Activated CD8-positive, alpha-beta memory T cell treated with anti-CD3 and anti-CD28 coated beads for 4 hours (primary cell): ENCODE measurements at places on chromosomes 1 and 21.

DNA sequence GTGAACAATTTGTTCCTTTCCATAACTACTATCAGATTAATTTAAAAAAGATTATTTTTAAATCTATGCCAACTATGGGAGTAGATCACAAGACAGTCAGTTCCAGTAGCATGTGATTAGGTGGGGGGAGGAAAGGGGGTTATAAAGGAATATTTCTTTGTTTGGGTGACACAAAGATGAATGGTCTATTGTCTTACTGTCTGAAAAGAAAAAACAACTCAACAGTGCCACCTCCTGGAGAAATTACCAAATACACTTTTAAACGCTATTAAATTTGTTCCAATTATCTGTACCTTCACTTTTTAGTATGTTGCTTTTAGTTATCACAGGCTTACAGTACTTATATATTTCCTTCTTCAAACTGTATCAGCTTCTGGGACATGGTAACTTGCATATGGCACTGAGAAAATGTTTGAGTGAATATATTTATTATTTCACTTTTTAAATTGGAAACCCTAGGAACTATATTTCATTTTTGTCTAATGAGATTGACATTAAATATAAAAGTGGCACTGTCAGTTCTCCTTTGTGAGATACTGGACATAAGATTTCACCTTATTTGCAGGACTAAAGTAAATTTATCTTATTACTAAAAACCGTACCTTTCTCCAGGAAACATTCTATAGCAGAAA is 1.7 kb upstream of the SORT1 start:
- DNase-seq, result no peak

- DNase-seq, result no peak
Observed at GRCh38 chr1:156498432-156499193, 2.0 kb downstream of the MEF2D start.

- DNase-seq, result no peak
Observed at GRCh38 chr21:44846485-44847260, 26.8 kb downstream of the PTTG1IP start.

- no peak for DNase-seq
Observed at GRCh38 chr1:81792184-81792583, 8.6 kb upstream of the ADGRL2 start.

DNA sequence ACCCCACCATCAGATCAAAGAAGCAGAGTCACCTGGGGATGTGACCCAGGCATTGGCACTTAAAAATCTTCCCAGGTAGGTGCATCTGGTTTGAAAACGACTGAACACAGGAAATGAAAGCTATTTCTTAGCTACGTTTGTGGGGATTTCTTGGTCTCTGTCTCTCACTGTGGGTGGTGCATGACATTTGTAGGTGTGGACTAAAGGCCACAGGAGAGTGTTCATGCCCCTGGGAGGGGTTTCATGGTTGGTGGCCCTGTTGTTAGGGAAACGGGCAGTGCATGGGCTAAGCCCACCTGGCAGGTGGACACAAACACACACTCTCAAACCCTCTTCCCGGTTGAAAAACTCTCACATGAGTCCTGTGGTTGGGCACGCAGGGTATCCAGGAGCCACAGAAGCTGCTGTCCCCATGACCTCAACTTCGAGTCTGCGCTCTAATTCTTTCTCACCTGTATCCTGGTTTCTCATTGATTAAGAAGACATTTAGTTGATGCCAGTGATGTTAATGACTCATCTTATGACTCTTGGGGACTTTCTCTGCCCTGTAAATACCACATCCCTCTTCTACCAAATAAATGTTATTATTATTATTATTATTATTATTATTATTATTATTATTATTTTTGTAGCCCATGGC is 119.4 kb downstream of the MRPS6 start:
- no peak for DNase-seq

DNA sequence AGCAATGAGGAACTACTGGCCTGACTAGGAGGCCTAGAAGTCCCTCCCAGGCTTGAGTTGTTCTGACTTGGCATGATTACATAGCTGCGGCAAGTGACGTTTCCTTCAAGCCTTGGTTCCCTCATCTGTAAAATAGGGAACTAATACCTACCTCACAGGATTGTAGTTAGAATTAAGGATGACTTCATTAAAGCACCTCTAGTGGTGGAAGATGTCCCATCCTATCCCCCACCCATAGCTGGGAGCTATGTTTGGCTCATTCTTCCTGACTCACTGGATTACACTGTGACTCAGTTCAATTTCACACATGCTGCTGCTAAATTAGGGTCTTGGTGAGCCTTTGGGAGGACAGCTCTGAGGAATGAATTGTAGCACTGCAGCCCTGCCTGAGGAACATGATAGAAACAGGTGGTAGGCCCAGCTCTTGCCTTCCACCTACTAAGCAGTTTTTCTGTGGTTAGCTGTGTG is 6.0 kb upstream of the SHISA4 start:
- no peak for DNase-seq

DNA sequence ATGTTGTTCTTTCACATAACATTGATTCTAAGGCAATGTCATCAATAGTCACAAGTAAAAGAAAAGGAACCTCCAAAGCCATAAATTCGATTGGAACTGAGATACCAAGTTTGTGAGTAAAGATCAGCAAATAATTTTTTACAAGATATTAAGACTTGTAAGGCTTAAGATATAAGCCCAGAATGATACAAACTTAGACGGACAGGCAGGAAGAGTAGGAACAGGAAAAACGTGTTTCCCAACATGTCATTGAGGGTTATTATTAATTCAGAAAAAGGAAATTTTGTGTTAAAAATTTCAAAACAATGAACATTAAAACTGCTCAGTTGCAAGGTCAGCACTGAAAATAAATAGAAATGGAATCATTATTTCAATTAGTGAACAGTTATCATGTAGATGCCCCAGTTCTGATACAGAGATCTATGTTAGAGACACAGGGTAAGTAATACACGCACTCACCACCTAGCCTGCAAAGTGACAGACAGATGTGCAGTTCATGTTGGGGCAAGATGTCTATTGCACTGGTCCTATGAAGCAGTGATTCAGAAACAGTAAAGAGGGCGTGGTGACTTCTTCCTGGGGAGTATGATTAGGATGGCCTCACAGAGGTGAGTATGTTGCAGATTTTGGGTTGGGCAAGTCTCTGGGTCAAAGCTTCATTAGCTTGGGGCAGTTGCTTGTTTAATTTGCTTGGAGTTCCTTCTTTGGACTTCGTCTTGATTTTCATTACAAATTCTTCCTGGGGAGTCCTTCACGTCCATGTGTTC is 284.4 kb downstream of the SETD4 start:
- DNase-seq, result no peak

- DNase-seq, result no peak
Observed at GRCh38 chr1:83515578-83516154, 483.3 kb downstream of the TTLL7 start.

- no peak for DNase-seq
Observed at GRCh38 chr21:41091616-41092015, 76.3 kb upstream of the BACE2 start.

GRCh38 chr21:33355355-33355754 is 30.6 kb downstream of the IFNAR1 start:
- no peak for DNase-seq

- no peak for DNase-seq
Observed at GRCh38 chr1:89657886-89658285, 25.0 kb downstream of the LRRC8C start.

GRCh38 chr1:2545754-2546514 is 10.2 kb upstream of the TNFRSF14 start:
- peak; percentile 77 for DNase-seq

- no peak for DNase-seq
Observed at GRCh38 chr1:90176530-90176929, 181.6 kb downstream of the ZNF326 start.

DNA sequence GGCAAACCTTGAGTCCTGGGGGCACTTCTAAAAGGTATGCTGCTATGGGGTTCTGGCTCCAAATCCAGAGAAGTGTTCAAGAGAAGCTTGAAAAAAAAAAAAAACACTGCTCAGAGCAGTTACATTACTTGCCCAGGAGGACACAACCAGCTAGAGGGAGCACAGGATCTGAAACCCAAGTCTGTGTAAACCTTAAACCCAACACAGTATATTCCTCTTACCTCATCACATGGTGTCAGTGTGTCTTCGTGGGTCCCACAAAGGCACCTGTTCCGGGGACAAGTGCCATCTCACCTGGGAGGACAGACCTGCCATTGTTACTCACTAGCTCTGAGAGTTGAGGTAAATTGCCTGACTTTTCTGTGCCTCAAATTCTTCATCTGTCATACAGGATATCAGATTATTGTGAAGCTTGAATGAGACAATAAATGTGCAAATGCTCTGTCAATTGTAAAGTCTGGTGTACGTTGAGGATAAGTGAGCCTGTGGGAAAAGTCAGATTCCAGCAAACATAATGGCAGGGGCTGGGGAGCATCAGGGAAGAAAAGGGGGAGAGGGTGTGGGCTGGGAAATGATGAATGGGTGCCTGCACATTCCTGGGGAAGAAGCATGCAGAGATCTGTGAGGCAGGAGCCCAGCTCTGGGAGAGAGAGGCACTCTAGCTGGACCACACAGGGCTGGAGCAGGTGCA is 170.4 kb upstream of the ZC3H12A start:
- no peak for DNase-seq

GRCh38 chr1:94947437-94947836 is 20.5 kb upstream of the CNN3 start:
- no peak for DNase-seq

DNA sequence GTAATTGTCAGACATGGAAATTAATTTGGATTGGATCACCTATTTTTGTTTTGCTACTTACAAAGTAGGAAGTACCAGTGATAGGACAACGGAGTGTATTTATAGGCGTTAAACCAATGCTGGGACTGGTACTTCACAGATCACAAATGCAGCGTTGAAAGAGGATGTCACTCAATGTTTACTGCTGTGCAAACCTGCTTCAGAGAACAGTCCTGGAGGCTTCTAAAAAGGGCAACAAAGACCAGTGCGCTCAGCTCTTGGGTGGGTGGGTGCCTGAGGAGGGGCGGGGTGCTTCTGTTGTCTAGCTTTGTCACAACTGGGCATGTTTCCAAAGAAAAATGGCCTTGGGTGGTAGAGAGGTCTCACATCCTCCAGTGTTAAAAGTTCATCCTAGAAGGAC is 2.1 kb downstream of the C1orf21 start:
- no peak for DNase-seq

- DNase-seq, result no peak
Observed at GRCh38 chr21:34557261-34557660, 45.3 kb upstream of the KCNE1 start.

DNA sequence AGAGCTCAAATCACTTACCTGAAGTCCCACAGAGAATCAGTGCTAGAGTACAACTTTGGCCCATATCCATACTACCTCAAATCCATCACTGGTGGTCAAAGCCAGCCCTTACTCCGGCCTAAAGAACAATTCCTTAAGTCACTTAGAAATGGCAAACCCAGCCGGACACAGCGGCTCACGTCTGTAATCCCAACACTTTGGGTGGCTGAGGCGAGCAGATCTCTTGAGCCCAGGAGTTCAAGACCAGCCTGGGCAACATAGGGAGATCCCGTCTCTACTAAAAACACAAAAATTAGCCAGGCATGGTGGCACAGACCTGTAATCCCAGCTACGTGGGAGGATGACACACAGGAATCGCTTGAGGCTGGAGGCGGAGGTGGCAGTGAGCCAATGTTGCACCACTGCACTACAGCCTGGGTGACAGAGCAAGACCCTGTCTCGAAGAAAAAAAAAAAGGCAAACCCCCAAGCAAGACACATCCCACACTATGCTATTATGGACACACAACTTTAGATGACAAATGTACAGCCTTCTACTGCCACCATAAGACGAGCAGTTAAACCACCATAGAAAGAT is 24.0 kb downstream of the NPHP4 start:
- no peak for DNase-seq

DNA sequence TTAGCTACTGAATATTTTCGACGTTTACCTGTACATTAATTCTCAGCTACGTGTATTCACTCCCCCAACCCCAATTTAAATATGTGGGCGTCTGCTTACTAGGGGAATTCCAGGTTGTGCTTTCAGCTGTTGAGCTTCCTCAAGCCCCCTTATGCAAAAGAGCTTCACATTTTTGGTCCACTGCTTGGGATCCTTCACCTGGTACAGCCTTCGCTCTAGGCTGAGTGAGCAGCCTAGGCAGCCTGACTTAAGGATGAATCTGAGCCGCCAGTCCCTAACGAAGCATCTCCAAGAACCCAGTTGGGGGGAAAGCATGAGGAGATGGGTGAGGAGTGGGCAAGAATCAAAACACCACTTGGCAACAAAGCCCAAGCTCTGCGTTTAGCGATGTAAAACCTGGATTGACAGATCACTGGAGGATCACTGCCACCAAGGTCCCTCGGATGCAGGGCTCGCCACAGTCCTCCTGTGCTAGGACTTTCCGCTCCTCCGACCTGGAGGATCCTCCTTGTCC is 674 bp downstream of the BCL10 start:
- DNase-seq, result no peak

DNA sequence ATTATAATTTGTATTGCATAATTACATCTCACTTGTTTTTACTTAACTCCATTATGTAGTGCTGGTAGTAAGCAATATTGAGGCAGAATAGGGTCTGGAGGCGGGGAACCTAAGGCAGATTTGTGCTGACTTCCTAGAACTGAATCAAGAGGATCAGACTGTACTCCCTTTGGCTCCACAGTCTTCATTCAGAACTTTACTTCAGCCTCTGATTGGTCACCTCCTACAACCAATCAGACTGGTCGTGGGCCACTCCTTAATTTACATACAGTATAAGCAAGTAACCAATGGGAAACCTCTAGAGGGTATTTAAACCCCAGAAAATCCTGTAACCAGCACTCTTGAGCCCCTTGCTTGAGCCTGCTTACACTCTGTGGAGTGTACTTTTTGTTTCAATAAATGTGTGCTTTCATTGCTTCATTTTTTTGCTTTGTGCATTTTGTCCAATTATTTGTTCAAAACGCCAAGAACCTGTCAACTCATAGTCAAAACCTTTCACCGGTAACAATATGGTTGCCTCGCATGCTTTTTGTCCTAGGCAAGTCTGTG is 31.6 kb downstream of the ZBTB8OS start:
- no peak for DNase-seq

- no peak for DNase-seq
Observed at GRCh38 chr1:209051570-209051969, 531.9 kb upstream of the CAMK1G start.

DNA sequence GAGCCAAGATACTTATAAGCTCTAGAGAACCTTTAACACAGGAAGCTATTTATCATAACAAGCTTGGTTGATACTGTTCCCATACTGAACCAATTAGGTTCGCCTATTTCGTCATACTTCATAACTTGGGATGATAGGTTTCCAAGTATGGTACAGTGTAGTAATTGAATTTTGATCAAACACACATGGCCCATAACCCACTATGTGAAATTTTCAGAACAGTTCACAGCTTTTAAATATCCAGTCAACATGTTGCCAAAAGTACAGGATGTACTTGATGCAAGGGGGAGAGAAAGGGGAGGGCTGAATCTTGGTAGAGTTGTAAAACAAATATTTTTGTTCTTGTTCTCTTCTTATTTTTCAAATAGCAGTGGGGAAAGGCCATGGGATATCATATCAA is 86.6 kb downstream of the TM2D1 start:
- DNase-seq, result no peak
